Stimulated activated CD4-positive, alpha-beta T cell treated with anti-CD3 and anti-CD28 coated beads, TNF-alpha, amount 100 ng/mL, for 48 hours (primary cell): ENCODE measurements at places on chromosomes 6 and 20.

- no peak for DNase-seq
Observed at GRCh38 chr6:30480536-30481156, 8.7 kb upstream of the HLA-E start.

- no peak for DNase-seq
Observed at GRCh38 chr20:46605181-46605580, 46.1 kb downstream of the SLC13A3 start.

- no peak for DNase-seq
Observed at GRCh38 chr6:144353871-144354314, 68.8 kb downstream of the UTRN start.

- DNase-seq = no peak
Observed at GRCh38 chr6:15574486-15574885, 88.3 kb downstream of the DTNBP1 start.

DNA sequence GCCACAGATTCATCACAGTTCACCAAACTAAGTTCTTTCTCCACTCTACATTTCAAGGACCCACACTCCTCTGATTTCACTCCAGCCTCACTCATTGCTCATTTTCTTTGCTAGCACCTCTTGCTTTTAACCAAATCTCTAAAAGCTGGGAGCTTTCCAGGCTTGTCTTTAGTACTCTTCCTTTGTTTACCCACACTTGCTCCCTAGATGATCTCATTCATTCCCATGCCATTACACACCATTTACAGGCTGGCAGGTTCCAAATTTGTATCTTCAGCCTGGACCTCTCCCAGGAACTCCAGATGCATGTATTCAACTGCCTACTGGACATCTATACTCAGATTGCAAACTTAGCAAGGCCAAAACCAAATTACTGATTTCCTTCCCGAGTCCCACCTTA lies 5.3 kb upstream of the GUCA1B start:
- DNase-seq = no peak

DNA sequence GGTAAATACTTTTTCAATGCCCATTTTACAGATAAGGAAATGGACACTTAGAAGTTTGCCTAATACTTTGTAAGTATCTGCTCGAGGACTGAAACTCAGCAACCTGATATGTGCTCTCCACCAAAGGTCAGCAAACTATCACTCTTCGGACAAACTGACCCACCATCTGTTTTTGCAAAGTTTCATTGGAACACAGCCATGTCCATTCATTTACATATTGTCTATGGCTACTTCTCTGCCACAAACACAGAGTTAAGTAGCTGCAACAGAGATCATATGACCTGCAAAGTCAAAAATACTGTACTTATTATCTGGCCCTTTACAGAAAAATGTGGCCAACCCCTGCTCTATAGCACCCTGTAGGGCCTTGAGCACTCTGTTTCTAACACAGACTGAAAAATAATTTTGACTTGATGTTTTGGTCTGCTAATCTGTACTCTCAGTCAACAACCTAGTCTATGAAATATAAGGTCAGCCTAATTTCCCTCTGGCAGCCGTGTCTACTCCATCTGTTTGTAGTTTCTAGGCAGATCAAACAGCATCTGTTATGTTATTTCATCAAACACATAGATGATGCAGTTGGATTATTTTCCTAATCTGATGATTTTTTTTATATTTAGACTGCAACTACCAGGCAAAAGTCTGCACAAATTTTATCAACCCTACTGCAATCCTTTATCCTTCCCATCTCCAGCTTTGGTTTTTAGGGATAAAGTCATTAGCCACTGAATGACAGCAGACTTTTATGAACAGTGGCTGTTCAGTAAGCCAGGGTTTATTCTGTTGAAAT lies 41.4 kb upstream of the BEND6 start:
- DNase-seq = no peak

DNA sequence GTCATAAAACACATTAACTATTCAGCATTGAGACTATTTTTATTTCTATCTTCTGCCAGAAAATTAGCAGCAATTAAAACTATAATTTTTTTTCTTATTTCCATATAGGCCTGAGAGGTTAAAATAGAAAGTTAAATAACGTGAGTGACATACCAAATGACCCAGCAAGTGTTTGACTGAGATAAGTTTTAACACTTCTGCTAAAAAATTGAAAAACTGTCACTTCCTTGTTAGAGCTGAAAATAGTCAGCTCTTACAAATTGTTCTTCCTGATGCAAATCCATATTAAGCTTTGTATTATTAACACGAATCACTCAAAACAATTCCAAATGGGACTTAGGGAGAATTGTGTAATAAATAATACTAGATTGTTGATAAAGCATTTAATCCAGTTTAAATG lies 26.5 kb upstream of the STX11 start:
- no peak for DNase-seq

- no peak for DNase-seq
Observed at GRCh38 chr6:134740473-134741199, 209.3 kb downstream of the ALDH8A1 start.
